GM12878 (cell line): ENCODE measurements at places on chromosomes 11 and 22.

DNA sequence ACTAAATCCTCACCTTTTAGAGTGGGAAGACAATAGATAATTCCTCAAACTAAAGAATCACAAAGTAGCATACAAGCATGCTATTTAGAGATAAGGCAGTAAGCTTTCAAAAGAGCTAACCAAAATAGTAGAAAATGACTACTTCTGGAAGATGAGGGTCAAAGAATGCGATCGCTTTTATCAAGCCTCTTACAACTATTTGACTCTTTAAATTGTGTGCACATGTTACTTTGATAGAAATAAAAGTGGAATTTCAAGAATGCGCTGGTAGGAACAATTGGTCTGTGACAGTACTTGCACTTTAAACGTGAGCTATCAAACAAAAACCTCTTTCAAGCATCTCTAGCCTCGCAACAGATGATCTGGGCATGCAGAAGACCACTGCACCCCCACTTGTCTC is 97.3 kb downstream of the COMMD9 start:
- DNase-seq = no peak

DNA sequence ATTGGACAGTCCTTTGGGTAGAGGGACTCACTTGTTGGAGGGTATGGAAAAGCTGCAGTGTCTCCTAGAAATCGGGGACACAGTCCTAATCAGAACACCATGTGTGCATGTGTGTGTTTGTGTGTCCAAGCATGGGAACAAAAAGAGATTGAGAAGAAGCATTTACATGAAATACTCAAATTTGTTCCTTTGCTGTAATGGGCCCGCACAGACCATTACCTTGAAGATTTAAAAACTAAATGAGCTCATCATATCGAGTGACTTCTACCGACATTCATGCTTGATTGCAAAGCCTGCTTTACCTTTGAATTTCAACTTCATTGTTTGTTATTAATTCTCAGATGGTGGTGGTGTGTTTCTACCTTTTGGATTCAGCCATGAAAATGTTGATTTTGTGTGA is 106.9 kb downstream of the ZBTB16 start:
- no peak for DNase-seq

DNA sequence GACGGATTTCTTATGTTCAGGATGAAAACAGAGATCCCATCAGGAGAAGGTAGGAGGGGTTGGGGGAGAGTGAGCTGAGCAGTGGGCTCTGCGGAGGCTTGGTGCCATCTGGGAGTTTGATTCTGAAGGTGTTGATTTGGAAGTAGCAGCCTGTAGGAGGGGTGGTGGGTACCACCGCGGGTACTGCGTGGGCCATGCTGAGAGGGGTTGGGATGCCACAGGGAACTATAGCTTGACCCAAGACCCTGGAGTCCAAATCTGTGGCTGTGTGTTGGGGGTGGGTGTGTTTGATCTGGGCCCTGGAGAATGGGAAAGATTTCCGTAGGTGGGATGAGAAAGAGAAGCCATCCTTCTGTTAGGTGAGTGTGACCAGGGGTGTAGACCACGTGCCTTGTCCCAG is 5.0 kb downstream of the INCENP start:
- no peak for DNase-seq

DNA sequence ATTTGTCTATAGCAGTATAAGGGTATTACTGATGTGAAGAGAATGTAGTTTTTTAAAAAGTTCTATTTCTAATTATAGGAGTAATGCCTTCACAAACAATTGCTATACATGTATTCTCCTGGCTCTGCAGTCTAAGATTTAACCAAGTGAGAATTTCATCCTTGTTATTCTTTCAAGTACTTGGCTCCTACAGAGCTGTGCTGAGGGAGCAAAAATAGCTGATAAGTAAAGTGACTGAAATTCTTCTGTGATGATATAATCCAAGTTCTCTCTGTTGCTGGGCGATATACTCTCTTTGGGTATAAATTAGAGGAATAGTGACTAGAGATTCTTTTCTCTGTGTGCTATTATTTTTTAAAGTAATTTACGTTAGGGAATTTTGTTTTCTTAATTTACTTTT is 68.0 kb downstream of the PGR start:
- DNase-seq = no peak

DNA sequence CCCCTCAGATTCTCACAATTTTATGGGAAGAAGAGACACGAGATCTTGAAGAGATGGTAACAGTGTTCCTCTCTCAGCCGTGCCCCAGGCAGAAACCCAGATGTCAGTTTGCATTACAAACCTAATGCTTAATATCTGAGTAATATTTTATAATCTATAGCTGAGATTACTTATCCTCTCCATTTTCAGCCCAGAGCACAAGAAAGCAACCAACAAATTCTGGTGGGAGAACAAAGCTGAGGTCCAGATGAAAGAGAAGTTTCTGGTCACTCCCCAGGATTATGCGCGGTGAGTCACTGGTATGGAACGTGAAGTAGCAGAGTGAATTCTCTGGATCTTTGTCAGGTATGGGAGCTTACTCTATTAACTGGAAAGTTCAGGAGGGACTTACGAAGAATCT is 884 bp downstream of the CENATAC start:
- no peak for DNase-seq

GRCh38 chr22:44030702-44031082 is 6.6 kb downstream of the PARVB start:
- DNase-seq = no peak

GRCh38 chr22:19180740-19181410 is 2.3 kb upstream of the SLC25A1 start:
- no peak for DNase-seq

- DNase-seq = no peak
Observed at GRCh38 chr22:37601203-37601539, 7.5 kb upstream of the GGA1 start.

DNA sequence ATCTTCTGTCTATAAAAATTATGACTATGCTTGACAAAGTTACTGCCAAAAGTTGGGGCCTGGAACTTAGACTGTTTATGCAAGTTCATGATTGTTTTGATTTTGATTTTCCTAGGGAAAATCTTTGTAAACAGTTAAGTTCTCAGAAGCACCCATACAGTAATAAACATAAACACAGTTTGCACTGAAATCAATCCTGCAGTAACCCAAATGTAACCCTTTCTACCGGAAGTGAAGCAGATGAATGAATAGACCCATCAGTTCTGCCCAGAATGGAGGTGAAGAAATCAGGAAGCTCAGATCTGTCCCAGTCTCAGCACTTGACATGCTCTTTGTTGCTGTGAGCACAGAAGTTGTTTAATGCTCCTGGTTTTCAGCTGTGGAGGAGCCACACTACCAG is 24.6 kb upstream of the C11orf96 start:
- DNase-seq = no peak

DNA sequence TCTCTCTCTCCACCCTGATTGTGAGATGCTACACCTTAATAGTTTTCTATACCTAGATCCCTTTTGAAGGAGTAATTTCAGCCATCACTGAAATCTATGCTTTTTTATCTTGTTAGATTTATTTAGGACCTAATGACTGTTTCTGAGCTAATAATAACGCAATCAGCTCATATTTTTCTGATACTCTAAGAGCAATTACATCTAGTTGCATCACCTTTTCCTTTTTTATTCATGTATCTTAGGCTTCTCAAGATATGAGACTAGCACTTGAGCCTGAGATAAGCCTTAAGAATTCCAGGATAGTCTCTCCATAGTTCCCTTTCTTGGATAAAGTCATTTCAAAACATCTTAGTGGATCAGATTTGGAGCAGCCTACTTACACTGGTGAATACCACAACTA is 25.1 kb upstream of the CAVIN3 start:
- no peak for DNase-seq

DNA sequence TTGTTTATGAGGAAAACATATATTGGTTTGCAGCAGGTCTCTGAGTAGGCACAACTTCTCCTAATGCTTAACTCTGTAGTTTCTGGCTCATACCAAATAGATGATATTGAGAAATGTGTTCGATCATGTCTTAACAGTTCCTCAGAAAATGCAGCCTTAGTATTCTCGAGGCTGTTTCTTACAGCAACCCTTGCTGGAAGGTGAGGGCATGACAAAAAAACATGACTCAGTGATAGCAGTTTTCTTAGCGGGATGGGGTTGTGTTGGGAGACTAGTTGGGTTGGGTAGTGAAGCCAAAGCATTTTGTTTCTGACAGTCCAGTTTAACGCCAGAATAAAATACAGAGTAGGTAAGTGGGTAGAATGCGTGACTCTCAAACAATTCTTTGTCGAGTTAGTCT is 94.7 kb upstream of the PARVA start:
- no peak for DNase-seq

GRCh38 chr11:112753706-112754105 is 207.5 kb upstream of the NCAM1 start:
- DNase-seq = no peak

DNA sequence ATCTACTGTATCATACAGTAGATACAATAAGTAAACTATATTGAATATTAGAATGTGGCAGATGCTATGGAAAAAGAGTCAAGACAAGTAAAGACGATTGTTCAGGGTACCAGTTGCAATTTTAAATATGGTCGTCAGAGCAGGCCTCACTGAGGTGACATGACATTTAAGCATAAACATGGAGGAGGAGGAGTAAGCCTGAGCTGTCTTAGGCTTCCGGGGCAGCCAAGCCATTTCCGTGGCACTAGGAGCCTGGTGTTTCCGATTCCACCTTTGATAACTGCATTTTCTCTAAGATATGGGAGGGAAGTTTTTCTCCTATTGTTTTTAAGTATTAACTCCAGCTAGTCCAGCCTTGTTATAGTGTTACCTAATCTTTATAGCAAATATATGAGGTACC is 14.5 kb downstream of the PIK3IP1 start:
- no peak for DNase-seq

DNA sequence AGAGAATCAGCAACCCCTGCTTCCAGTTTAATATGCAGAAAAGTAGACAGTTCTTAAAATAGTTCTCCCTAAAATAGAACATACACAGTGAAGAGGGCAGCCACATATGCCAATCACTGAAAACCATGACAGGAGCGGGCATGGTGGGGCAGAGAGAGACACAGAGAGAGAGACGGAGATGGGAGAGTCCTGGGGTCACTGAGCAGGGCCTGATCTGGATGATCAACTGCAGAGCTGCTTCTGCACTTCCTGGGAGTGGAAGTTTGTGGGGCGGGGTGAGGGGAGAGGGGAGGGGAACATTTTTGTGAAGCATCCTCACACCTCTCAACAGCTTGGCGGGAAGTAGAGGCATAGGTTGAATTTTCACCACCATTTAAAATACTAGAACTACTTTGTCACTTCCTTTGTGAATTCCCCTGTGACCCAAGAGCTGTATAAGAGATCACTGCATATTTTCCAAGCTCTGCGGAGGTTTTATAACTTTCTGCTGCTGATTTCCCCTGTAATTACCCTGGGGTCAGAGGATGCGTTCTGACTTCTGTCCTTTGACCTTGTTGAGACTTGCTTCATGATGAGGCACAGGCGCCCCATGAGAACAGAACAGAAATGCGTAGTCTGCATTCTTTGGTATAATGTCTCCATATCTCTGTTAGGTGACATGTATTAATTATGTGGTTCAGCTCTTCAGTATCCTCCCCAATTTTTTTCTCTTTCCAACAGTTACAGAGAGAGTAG is 419.4 kb downstream of the BRD1 start:
- DNase-seq = no peak

DNA sequence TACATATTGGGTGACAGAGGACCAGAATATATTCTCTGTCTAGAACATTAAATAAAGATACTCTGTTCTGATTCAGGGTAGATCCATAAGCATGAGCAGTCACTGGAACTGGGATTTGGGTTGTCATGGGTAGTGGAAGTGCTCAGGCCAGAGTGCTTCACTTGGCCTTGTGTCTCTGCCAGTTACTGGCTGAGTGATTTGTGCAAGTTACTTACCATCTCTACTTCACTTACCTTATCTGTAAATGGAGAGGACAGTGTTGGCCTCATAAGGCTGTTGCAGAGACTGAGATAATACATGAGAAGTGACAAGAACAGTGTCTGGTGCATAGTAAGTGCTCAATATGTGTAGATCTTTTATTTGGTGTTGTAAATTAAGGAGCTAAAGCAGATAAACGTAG is 17.6 kb downstream of the ATXN10 start:
- DNase-seq = no peak
